EH (cell line): ENCODE measurements at places on chromosomes 4 and X.

- DNase-seq, result no peak
Observed at GRCh38 chrX:118496763-118497079, 1.1 kb downstream of the DOCK11 start.

DNA sequence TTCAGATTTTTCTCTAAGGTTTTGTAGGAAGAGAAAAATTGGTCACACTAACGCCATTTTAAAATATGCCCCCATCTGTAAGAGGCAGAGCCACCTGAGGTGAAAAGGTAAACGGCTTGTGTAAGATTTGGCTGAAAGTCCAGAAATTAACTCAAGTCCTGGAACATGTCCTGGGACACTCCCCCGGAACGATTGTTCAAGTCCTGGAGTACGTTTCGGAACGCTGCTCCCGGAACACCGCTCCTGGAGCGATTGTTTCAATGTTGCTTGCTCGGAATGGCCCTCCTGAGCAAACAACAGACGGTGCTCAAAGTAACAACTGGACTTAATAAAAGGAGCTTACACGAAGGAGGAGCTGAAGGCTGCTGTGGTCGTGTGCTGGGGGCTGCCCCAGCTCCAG is 796.5 kb upstream of the SLIT2 start:
- DNase-seq, result no peak

GRCh38 chr4:67160394-67160793 is 384.9 kb downstream of the CENPC start:
- DNase-seq, result no peak

DNA sequence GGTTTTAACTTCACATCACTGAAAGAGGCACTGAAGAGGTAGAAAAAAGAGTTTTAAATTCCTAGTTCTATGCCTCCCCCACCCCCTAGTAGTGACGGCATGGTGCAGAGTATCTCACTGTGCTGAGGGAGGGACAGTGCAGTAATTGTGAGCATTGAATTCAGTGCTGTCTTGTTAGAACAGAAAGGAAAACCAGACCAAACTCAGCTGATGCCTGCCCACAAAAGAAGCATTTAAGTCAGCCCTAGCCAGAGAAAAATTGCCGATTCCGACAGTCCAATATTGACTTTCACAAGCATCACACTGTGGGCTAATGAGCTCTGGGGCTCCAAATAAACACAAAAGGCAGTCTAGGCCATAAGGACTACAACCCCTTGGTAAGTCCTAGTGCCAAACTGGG is 417.7 kb downstream of the AR start:
- DNase-seq, result no peak

DNA sequence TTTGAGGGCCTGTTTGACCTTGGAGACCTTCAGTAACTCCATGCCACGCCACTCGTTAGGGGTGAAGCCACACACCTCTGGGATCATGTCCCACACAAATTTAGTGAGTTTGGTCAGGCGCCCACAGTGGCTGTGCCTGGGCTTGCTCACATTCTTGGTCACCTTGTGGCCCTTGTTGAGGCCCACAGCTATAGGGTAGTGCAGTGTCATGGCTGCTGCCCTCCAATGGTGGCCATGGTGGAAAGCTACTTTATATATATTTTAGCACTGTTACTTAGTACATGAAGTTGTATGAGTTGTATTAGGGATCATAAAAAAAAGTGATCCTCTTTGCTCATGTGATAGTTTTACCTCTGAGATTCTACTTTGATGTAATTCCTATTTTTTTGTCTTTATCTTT is 985 bp upstream of the CXCL11 start:
- DNase-seq, result no peak

- DNase-seq, result no peak
Observed at GRCh38 chrX:125378205-125378604, 58.5 kb downstream of the TEX13C start.

DNA sequence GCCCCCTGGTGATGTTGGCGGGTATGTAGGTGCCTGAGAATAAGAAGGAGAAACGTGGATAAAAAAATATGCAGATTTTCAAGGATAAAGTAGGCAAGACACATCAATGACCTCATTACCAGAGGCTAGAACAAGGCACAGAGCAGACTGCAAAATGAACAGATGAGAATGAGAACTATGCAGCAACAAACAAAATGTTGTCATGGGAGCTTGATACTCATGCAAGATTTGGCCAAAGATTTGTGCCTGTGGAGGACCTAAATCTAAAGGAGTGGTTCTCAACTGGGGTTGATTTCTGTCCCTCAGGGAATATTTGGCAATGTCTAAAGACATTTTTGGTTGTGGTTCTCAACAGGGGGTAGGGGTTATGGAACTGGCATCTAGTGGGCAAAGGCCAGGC is 177.3 kb downstream of the FRMPD4 start:
- DNase-seq, result peak; percentile 8

GRCh38 chr4:143351149-143351691 is 14.5 kb downstream of the GAB1 start:
- DNase-seq, result no peak

- peak; percentile 57 for DNase-seq
Observed at GRCh38 chr4:122758033-122758432, 25.5 kb downstream of the BBS12 start.

DNA sequence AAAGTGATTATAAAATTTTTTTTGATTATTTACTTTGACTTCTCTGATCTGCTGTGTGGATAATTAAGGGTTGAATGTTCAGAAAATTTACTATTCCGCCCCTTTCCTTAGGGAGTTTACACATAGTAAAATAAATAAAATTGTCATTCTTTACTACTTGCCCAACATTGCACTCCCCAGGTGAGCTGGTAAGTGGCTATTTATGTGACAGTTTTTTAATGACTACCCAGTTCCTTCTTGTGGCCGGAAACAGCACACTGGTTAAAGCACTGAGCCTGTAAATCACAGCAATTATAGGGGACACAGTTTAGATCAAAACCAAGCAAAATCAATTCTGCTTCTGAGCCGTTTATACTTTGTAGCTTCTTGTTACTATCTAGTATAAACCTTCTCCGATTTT is 158.1 kb downstream of the FHIP1A start:
- no peak for DNase-seq

GRCh38 chrX:96924581-96924980 is 40.9 kb downstream of the RPA4 start:
- DNase-seq, result no peak

DNA sequence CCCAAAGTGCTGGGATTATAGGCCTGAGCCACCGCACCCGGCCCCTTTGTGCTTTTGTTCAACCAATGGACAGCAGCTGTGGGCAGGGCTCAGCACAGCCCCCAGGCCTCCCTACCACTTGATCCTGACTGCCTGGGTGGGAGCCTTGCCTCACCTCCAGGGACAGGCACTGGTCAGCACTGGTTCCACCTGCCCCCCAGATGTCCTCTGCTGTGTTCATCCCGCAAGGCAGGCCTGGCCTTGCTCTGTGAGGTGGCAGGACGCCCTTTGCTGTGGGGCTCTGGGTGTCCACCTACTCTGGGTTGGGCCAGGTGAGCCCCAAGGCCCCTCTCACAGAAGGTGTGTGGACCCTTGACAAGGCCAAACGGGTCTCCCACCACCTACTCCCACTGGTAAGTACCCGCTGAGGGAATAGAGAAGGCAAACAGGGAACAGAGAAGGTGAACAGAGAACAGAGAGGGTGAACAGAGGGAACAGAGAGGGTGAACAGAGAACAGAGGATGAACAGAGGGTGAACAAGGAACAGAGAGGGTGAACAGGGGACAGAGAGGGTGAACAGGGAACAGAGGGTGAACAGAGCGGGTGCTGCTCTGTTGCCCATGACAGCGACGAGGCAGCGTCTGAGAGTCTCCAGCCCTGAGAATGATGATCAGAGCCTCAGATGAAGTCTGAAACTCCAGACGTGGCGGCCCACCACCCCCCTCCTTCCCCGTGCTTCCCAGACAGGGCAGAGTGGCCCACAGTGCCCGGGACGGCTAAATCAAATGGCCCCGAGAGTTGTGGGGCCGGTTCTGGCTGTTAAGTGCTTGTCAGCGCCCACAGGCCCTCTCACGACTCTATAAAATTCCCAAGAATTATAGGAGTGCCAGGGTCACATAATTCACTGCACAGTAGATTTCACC is 55.0 kb upstream of the NKX1-1 start:
- no peak for DNase-seq

- DNase-seq, result no peak
Observed at GRCh38 chrX:100717363-100717762, 14.6 kb downstream of the SYTL4 start.

GRCh38 chrX:139932073-139932900 is 566 bp downstream of the ATP11C start:
- peak; percentile 58 for DNase-seq

- no peak for DNase-seq
Observed at GRCh38 chrX:134171661-134172587, 65.1 kb upstream of the CCDC160 start.

DNA sequence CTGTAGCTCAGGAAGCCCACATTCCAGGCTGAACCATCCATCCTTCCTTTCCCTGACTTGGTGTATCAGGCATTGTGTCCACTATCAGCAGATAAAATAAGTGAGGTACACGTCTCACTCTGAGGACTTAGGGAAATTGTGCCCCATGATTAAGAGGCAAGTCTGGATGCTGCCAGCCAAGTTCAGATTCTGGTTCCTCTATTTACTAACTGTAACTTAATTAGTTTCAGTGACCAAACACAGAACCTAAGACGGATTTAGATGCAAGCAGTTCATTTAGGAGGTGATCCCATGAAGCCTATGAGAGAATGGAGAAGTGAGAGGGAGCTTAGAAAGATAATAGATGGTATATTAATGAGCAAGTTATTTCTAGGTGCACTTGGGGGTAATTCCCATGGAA is 56.6 kb upstream of the PACRGL start:
- no peak for DNase-seq

DNA sequence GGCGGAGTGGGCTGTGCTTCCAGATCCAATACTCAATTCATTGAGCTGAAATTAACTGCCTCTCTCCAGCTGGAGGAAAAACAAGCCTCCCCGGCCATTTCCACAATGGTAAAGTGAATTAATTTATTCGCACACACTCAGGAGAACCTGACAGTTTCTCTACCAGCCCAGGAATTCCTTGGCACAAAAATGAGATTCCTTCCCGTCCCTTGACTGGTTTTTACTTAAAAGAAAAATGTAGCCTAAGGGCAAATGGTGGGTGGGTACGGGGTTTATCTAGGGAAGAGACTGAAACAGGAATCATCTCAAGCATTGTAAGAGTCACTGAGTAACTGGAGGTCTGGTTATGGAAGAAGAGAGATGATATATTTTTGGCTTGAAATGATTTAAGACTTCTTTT is 102.7 kb downstream of the VCX3A start:
- no peak for DNase-seq

- DNase-seq, result peak; percentile 1
Observed at GRCh38 chrX:78886550-78886949, 58.6 kb upstream of the P2RY10 start.

- peak; percentile 31 for DNase-seq
Observed at GRCh38 chr4:106495476-106495875, 126.9 kb upstream of the GIMD1 start.

GRCh38 chrX:25034889-25035288 is 19.1 kb upstream of the ARX start:
- no peak for DNase-seq

DNA sequence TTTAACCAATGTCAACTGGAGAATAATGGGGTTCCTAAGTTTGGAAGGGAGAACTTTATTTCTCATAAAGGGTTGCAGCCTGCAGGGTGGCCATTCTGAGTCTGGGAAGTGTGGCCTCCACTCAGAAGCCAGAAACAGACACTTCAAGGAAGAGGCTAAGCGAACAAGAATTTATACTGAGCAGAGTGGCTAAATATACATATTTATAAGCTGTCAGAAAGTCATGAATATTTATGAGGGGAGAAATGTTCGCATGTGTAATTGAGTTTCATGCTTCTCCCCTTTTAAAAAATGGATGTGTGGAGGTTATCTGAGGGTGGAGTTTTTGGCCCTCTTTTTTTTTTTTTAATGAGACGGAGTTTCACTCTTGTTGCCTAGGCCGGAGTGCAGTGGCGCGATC is 78.1 kb upstream of the PLAC8 start:
- no peak for DNase-seq

DNA sequence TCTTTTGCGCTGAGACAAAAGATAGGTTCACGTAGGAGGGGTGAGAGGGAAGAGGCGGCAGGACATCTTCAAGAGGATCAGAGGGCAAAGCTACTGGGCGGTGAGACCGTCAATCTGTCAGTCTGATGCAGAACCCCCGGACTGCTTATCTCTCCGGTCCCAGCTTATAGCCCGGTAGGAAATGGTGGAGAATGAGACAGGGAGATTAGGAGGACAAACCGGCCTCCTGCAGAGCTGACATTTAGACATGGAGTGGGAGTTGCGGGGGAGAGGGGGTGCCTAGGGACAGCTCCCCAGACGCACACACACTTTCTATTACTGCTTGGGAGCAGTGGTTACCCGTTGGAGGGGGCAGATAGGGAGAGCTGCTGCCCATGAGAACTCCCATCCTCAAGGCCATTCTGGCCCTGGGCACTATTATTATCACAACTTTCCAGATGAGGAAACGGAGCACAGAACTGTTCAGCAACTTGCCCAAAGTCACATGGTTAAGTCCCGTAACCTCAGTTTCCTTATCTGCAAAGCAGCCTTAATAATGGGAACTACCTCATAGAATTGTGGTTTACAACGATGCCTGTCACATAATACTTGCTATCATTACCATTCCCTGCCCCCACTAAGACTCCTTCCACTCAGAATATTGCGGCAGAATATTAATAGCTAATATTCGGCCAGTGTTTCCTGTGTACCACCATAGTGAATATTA is 1.1 kb upstream of the HDAC6 start:
- no peak for DNase-seq

DNA sequence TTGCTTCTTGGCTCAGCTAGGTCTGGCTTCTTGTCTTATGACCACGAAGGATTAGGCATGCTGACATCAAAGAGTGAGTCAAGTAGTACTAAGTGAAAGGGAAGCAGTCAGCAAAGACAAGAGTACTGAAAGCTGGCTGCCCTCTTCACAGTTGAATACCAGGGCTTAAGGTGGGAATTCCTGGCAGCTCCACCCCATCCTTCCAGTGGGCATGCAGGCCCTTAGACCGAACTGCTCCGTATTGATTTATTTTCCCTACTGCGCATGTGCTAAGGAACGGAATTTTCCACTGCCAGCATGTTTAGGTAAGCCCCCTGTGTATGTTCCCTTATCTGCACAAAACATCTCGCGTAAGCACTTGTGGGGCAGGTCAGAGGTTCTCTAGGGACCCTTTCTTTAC is 2320.1 kb downstream of the ARAP2 start:
- DNase-seq, result peak; percentile 36

- peak; percentile 90 for DNase-seq
Observed at GRCh38 chr4:2934813-2935761, 28.1 kb downstream of the NOP14 start.

- DNase-seq, result peak; percentile 89
Observed at GRCh38 chr4:89469930-89470375, 162.4 kb upstream of the GPRIN3 start.

GRCh38 chr4:22048323-22048722 is 99.8 kb upstream of the KCNIP4 start:
- DNase-seq, result no peak

- DNase-seq, result peak; percentile 35
Observed at GRCh38 chrX:9494771-9495170, 29.9 kb downstream of the TBL1X start.

DNA sequence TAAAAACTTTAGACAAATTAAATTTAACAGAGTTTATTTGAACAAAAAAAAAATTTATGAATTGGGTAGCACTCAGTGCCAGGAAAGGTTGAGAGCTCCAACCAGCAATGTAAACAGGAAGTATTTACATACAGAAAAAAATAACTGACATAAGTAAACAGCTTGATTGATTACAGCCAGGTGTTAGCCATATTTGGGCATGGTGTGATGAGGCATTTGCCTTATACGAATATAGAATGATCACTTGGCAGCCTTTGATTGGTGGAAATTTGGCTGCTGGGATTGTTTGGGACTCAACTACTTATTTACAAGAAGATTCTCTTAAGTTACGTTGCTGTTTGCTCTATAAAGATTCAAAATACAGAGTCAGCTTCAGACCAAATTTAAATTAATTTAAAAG is 172.0 kb downstream of the ADAM29 start:
- DNase-seq, result no peak
